ENCODE measurements at places on chromosomes 4 and X.

- no peak for DNase-seq
These were observed 6.6 kb upstream of the HPGDS start for GRCh38 chr4:94349193-94349592.

- DNase-seq, result no peak
These were observed 44.1 kb upstream of the SH3RF1 start for GRCh38 chr4:169314906-169315305.

- DNase-seq, result no peak
These were observed 76.9 kb upstream of the CAMK2D start for GRCh38 chr4:113838460-113838859.

DNA sequence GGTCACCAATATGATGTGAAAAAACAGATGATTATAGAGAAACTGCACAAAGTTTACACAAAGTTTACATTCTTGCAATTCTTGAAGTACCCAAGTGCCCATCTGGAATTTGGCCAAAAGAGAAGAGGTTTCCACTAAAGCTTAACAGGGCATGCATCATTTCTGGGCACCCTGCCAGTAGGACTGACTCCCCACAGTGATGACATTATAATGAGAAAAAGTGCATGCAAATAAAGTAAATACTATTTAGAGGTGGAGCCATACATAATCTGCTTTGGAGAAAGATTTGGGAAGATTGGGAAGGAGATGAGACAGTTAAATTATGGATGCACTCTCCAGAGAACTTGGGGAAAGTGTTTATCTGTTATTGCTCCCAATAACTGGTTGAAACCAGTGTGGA is 93.7 kb upstream of the TRPC3 start:
- DNase-seq, result no peak

- DNase-seq, result no peak
These were observed 14.0 kb downstream of the STOX2 start for GRCh38 chr4:183919141-183919540.

DNA sequence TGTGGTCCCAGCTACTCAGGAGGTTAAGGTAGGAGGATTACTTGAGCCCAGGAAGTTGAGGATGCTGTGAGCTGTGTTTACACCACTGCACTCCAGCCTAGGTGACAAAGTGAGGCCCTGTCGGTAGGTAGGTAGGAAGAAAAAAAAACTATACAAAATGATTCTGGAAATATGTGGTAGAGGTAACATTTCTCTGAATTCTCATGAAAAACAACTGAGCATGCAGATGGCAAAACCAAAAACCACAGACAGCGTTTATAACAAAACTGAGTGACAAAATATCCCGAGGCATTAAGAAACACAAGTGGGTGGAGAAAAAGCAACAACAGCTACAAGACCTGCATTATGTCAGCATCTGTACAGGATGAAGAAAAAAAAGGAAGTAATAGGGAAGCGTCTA is 211.7 kb downstream of the DLG3 start:
- DNase-seq, result no peak

GRCh38 chr4:7462509-7462971 is 27.8 kb upstream of the PSAPL1 start:
- DNase-seq, result no peak

- DNase-seq, result no peak
These were observed 54.6 kb upstream of the RAB9B start for GRCh38 chrX:103886624-103887023.

Measured in stimulated activated CD8-positive, alpha-beta memory T cell treated with anti-CD3 and anti-CD28 coated beads, Interleukin-12 subunit alpha, Interleukin-12 subunit beta, amount 100 ng/mL, for 1 hour (primary cell).